ENCODE measurements at places on chromosomes 13 and 19.
A peak's percentile ranks its signal among the peaks of the same experiment; 100 is the strongest.

GRCh38 chr13:21557995-21558394, 46.0 kb downstream of the MICU2 start:
- no peak for DNase-seq

- no peak for DNase-seq
Observed at GRCh38 chr19:19752760-19753403, 20.0 kb upstream of the ZNF14 start.

- no peak for DNase-seq
Observed at GRCh38 chr19:19205416-19206410, 2.5 kb upstream of the NR2C2AP start.

DNA sequence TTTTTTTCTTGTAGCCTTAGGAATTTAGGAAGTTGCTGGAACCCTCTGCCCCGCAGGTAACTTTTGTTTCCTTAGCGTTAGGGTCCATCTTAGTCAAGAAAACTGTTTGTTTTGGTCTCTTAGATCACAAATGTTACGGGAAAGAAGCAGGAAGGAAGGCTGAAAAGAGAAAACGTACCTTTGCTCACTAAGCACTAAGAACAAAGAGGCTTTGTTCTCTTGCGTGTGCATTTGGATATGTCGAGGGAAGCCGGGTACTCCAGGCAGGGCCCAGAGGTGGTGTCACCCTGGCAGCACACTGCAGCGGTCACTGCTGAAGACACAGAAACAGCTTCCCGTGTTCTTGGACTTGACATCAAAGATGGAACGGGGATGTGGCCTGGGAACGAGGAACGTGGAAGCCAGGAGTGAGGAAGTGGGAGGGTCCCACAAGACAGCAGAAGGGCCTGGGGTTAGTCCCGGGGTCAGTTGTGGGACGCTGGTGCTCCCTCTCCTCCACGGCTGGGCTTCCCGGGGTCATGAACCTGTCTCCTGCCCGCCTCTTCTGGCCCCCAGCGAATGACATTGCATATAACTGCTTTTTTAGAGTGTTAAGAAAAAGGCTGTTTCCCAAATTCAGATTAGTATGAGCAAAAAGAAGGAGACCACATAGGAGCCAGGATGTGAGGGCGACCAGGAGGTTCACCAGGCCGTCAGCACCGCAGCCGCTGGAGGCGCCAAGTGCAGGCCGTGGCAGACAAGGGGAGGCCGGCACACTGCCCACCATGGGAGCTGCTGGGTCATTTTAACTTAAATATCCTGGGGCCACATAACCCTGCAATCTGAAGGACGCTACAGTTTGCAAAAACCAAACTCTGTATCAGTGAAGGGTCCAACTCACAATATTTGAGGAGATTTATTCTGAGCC, 31.6 kb downstream of the ATP11A start:
- DNase-seq, result no peak

- no peak for DNase-seq
Observed at GRCh38 chr19:44816301-44816700, 7.4 kb downstream of the BCAM start.

DNA sequence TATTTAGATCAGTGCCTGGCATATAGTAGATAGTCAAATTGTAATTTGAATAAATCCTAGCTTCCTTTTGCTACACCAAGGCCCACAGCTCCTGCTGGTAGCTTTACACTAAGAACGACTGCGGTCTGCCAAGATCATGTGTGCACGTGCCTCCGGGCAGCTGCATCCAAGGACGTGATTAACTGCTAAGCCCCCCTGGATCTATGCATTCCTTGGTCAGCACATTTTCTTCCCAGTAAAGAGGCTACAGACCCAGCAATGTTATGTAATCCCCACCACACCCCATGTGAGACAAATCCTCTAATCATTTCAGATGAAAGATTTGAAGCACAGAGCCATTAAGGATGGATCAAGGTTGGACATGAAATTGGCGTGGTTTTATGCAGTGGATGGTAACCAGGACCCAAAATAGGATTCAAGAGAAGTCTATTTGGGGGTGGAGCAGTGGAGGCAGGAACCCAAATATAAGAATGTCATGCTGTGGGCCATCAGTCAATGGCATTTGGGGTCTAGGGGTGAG, 65.2 kb upstream of the PEG3 start:
- no peak for DNase-seq

GRCh38 chr13:80486402-80486801, 145.5 kb upstream of the SPRY2 start:
- no peak for DNase-seq

- DNase-seq, result no peak
Observed at GRCh38 chr13:60158321-60158801, 5.4 kb downstream of the DIAPH3 start.

- no peak for DNase-seq
Observed at GRCh38 chr13:58051807-58052375, 420.3 kb downstream of the PCDH17 start.

GRCh38 chr13:27919659-27919933, 204 bp upstream of the PDX1 start:
- no peak for DNase-seq

- no peak for DNase-seq
Observed at GRCh38 chr19:45515081-45515624, 7.9 kb downstream of the VASP start.

GRCh38 chr19:1823020-1823419, 10.9 kb upstream of the ATP8B3 start:
- no peak for DNase-seq

- no peak for DNase-seq
Observed at GRCh38 chr13:102904408-102904862, 58.6 kb downstream of the ERCC5 start.

DNA sequence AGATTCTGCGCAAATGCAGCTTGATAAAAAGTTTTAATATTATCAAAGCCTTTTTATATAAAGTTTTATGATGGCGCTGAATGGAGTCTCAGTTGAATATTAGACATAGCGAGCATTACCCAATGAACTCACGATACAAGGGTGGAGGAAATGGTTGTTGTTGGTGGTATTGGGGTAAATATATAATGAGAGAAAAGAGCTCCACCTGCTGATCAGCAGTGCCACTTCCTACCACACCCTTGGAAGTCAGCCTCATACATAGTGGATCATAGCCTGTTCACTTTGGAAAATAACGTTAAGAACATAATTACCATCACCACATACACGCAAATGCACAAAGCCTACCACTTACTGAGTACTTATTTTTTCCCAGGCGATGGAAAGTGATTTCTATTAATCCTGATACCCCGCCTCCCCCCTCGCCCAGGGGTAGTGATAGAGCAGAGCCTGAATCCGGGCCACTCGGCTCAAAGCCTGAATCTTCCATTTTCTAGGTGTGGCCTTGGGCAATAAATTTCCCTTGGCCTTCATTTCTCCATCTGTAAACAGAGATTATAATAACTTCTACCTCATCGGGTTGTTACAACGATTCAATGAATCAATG, 358.3 kb downstream of the KLF5 start:
- DNase-seq, result no peak

GRCh38 chr19:29772696-29773095, 39.1 kb upstream of the CCNE1 start:
- no peak for DNase-seq

DNA sequence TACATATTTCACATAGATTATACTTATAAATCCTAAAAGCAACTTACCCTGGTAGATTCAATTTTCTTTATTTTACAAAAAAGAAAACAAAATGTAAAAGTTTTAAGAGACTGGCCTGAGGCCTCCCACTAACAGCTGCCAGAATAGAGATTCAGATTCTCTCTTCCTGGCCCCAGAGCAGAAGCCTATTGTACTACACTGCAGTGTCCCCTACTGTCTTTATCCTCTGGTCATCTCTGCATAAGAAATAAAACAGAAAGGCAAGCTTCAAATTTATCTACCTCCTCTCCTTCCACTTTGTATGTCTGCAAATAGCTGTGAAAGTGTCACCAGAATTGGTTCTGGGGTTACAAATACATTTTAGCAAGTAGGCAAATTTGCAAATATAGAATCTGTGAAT, 1004.1 kb upstream of the PCDH9 start:
- no peak for DNase-seq

DNA sequence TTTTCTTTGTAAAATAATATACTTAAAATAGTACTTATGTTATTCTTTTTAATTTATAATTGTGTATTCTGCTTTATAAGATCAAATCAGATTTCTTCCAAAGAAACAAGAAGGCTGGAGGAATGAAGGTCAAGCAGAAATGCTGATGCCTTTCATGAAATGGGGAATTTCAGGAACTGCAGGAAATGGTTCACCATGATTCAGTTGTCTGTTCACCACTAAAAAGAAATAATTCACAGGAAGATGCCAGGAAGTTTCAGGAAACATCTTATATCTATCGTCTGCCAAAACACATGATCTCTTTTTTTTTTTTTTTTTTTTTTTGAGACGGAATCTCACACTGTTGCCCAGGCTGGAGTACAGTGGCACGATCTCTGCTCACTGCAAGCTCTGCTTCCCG, 15.7 kb upstream of the SCEL start:
- no peak for DNase-seq

DNA sequence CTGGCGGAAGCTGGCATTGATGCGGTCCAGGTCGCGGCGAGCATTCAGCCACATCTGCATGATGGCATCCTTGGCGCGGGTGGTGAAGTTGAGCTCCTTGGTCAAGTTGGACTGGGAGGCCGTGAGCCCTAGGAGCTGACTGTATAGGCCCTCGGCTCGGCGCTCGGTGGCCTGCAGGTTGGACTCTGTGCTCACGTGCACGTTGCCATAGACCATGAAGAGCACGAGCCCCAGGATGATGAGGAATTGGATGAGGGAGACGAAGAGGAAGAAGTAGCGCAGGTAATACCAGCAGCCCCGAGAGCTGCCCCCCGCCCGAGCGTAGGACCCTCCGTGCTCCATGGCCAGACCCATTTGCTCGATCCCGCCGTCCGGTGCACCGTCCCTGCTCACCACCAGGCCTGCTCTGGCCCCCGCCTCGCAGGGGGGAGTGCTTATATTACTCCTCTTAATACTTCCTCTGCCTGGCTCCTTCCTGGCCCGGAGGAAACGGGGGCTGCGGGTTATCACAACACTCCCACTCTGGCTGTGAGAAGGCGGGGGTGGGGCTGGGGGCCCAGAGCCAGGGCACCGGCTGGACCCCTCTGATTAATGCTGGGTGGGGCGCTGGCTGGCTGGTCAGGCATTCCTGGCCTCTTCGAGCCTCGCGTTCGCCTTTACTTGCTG, at the start of gene PLVAP:
Gene PLVAP (minus strand): TSS at position 408 of the 666 bp plus-strand sequence. CDS start 54 bp downstream, at position 354.
- DNase-seq, result no peak

- DNase-seq, result no peak
Observed at GRCh38 chr19:6298413-6298812, 18.6 kb upstream of the MLLT1 start.

DNA sequence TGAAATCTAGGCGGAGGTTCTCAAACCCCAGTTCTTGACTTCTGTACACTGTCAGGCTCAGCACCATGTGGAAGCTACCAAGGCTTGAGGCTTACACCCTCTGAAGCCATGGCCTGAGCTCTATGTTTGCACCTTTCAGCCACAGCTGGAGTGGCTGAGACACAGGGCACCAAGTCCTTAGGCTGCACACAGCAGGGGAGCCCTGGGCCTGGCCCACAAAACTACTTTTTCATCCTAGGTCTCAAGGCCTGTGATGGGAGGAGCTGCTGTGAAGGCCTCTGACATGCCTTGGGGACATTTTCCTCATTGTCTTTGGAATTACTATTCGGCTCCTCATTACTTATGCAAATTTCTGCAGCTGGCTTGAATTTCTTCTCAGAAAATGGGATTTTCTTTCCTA, 503.2 kb upstream of the PCDH20 start:
- DNase-seq, result no peak

GRCh38 chr13:109126178-109126577, 496.8 kb downstream of the MYO16 start:
- DNase-seq, result no peak

- no peak for DNase-seq
Observed at GRCh38 chr13:93118081-93118615, 108.5 kb upstream of the GPC6 start.

GRCh38 chr13:98300956-98301641, 124.0 kb upstream of the RNF113B start:
- peak; percentile 29 for DNase-seq

DNA sequence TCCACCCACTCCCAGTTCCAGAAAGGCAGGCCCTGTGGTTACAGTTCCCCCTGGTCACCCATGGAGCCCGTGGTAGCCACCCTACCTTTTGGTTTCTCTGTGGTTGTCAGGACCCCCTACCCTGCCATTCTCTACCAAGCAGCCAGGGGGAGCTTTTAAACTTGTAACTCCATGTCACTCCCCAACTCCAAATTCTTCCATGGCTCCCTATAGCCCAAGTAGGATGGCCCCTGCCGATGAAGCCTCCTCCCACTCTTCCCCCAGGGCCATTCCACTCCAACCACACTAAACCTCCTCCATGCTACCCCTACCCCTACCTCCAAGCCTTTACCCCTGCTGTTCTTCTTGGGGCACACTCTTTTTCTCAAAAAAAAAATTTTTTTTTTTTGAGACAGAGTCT, 2.2 kb downstream of the S1PR2 start:
- DNase-seq, result no peak

DNA sequence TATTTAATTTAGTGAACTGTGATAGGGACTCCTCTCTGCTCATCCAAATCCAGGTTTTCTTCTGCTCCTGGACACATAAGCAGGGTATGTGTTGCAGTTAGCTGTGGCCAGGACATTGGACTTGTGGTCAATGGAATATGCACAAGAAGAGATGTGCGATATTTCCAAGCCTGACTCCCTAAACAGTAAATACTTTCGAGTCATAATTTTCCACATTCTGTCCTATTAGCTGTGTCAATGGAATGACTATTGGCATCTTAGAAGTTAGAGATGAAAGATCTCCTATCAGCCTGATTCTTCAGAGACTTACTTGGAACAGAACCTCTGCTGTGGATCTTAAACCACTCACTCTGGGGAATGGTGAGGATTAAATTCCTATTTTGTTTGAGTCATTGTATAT, 771.0 kb downstream of the EFNB2 start:
- no peak for DNase-seq

DNA sequence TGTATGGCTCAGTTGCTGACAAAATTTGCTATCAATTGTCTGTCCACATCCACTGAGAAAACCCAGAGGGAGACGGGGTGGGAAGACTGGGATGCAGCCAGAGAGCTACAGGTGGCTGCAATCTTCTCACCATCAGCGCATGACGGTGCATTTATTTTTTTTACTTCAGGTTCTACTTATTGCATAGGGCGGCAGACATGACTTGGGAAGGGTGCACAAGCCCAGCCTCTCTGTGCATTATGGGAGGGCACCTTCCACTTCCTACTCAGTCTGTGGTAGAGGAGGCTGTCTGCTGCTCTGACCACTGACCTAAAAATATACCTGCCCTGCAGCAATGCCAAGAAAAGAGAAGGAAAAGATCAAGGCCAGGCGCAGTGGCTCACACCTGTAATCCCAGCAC, 73.1 kb downstream of the ABCC4 start:
- DNase-seq, result no peak

GRCh38 chr19:18807861-18808331, 16.8 kb upstream of the COMP start:
- DNase-seq, result no peak

DNA sequence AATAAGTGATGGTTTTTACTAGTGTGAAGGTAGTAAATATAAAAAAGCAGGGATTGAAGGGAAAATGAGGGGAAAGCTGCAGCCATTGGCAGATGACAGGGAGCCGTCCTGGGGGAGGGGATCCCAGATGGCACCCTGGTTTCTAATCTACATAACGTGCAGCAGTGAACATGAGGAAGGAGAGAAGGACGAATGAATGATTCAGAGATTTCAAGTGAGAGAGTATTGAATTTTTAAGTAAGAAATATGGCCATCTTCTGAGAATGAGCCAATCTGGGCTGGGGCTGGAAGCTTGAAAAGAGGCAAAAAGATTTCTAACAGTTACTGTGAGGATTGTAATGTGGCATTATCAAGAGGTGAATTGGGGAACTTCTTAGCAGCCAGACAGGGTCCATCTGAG, 414.2 kb downstream of the MYO16 start:
- no peak for DNase-seq

Measured in amniotic stem cell (primary cell).